H7 (cell line): ENCODE measurements at places on chromosomes 6 and 20. TPM values are rescaled to one million over a fixed set of nuclear protein-coding genes. Genes with fewer than 3 reads are reported as not detected.

The MACROD2 gene
- total RNA-seq: 1.5 and 2.2 TPM in 2 replicates

The CYP39A1 gene
- 0.38 TPM in 1 of 2 replicates, not detected in the other for total RNA-seq

The CLDN20 gene
- not detected in 2 replicates for total RNA-seq

The MRPS26 gene
- 133 and 141 TPM in 2 replicates for total RNA-seq

The ORC3 gene
- 54.5 and 74.0 TPM in 2 replicates for total RNA-seq

The PPIL6 gene
- 0.35 TPM in 1 of 2 replicates, not detected in the other for total RNA-seq

The SPATS1 gene
- total RNA-seq: not detected in 2 replicates

The SASH1 gene
- 11.2 and 15.0 TPM in 2 replicates for total RNA-seq

The TMEM217 gene
- total RNA-seq: 0.14 TPM in 1 of 2 replicates, not detected in the other

The OR12D3 gene
- not detected in 2 replicates for total RNA-seq

The UBE2C gene
- 265 and 278 TPM in 2 replicates for total RNA-seq

The MOXD1 gene
- 0.37 and 0.69 TPM in 2 replicates for total RNA-seq

The TTI1 gene
- total RNA-seq: 52.9 and 53.5 TPM in 2 replicates

The CNBD2 gene
- 4.8 and 6.0 TPM in 2 replicates for total RNA-seq
